ELR (cell line): ENCODE measurements at places on chromosomes 12 and 14.

DNA sequence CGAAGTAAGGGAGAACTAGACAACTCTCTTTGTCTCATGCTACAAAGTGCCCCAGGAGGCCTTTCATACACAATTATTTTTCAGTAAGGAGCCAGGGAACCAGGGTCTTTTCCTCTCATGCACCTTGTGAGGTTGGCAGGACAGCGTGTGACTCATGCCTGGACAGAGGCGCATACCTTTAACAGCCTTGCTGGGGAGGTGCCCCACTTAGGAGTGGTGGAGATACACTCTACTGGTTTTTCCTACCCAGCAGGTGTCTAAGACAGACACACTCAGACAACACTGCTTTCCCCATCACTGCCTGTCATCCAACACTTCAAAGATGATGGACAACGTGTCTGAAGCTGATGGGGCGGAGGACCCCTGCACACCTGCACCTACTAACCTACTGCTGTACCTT, 49.1 kb downstream of the B4GALNT3 start:
- no peak for DNase-seq

DNA sequence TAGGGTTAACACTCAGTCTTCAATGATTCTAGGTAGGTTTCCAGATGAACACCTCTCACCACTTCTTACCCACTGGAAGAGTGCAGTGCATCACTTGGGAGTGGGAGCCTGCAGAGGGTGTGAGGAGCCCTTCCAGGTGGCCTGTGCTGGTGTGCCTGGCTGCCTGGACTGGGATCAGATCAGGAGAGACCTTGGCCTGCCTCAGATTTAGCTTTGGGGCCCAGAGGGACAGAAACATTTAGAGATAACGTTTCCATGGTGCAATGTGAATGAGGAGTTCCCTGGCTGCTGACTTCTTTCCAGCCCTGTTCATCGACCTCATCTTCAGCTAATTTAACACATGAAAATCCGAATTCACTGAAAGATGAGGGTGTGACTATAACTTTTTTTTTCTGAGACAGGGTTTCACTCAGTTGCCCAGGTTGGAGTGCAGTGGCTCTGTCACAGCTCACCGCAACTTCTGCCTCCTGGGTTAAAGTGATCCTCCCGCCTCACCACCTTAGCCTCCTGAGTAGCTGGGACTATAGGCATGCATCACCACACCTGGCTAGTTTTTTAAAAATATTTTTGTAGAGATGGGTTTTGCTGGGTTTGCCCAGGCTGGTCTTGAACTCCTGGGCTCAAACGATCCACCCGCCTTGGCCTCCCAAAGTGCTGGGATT, 53.6 kb downstream of the SUSD6 start:
- DNase-seq: no peak

- DNase-seq: peak; percentile 41
Observed at GRCh38 chr12:102948941-102949352, 8.5 kb upstream of the ASCL1 start.

GRCh38 chr12:111624540-111624939, 25.4 kb upstream of the ATXN2 start:
- DNase-seq: no peak

DNA sequence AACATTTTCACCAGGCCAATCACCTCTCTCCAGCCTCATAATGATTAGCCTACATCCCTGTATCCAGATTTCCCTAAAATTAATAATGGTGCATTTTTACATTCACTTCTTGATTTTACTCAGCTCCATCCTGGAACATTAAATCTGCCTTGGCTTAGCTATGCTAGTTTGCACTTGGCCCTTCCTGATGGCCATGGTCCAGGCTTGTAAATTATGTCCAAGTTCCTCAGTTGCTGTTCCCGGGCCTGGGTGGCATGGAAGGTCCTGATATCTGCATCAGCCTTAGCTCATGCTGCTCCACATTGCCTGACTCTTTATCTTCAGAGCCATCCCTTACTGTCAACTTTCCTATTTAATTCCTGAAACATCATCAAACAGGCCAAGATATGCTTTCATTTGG, 11.1 kb upstream of the METTL17 start:
- no peak for DNase-seq

DNA sequence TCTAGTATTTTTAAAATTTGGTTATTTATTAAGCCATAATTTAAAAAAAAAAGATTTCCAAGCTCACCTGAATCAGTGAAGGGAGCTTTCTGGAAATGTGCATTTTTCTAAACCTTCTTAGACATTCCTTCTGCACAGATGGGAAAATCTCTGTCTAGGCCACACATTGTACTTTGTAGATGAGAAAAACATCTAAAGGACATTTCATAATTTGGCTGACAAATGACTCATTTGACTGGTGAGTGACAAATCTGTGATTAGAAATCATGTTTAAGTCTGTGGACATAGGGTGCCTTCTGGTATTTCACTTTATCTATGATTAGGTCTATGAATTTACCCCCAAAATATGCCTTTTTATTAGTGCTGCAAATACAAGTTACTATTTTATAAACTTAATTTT, 1044.9 kb upstream of the FLRT2 start:
- DNase-seq: no peak

DNA sequence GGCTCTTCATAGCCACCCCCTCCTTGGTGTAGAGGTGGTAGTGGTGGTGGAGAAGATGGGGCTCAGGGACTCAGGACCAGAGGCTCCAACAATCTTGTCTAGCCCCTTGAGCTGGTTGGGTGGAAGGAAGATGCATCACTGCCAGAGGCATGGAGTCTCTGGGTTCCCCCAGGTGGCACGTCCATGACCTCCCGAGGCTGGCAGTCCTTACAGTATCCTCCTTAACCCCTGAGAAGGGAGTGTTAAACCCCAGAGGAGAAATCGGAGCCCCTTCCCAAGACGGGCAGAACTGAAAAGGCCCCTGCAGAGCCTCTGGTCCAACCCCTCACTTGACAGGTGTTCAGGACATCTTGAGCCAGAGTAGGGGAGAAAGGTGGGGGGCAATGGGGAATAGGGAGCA, 9.1 kb downstream of the KRT83 start:
- DNase-seq: no peak

- DNase-seq: no peak
Observed at GRCh38 chr14:59086241-59086882, 102.1 kb upstream of the DAAM1 start.

- peak; percentile 14 for DNase-seq
Observed at GRCh38 chr12:58066296-58066695, 124.9 kb downstream of the ATP23 start.

GRCh38 chr12:66024949-66025348, 105.6 kb downstream of the LLPH start:
- DNase-seq: no peak

DNA sequence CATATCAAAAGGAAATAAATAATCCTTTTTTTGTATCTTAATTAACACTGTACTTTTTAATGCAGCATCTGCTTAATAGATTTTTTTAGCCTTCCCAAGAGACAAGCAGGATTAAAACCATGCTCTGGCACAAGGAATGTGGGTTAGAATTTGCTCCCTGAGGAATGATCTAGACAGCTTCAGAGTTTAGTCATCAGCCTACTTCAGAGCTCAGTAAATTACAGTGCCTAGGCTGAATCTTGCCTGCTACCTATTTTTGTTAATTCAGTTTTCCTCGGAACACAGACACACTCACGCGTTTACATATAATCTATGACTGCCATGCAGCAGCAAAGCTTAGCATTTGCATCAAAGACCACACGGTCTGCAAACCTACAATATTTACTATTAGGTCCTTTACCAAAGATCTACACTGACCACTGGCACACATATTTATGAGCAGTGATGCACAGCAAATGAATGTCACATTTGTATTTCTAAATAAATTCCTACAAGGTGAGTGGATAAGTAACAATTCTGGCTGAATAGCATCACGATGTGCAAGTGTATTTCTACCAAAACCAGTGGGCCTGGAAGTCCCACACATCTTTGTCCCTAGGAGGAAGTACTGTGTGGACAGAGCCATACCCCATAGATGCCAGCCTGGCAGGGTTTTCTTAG, 309.8 kb upstream of the TMEM132C start:
- peak; percentile 48 for DNase-seq

DNA sequence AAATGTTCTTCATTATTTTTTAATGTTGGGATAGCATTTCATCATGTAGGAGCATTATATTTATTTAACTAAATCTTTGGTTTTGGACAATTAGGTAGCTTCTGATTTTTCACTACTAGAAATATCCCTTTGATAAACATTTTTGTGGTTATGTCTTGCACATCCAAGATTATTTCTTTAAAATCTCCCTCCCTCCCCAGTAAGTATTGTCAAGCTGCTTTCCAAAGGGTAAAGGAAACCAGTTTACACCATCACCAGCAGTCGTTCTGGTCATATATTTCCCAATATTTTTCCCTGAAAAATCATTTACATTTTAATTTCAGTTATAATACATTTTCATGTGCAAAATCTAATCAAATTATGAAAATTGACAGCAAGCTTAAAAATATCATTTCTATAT, 11.1 kb downstream of the CD69 start:
- no peak for DNase-seq

GRCh38 chr12:51534216-51535074, 56.6 kb upstream of the SCN8A start:
- no peak for DNase-seq

DNA sequence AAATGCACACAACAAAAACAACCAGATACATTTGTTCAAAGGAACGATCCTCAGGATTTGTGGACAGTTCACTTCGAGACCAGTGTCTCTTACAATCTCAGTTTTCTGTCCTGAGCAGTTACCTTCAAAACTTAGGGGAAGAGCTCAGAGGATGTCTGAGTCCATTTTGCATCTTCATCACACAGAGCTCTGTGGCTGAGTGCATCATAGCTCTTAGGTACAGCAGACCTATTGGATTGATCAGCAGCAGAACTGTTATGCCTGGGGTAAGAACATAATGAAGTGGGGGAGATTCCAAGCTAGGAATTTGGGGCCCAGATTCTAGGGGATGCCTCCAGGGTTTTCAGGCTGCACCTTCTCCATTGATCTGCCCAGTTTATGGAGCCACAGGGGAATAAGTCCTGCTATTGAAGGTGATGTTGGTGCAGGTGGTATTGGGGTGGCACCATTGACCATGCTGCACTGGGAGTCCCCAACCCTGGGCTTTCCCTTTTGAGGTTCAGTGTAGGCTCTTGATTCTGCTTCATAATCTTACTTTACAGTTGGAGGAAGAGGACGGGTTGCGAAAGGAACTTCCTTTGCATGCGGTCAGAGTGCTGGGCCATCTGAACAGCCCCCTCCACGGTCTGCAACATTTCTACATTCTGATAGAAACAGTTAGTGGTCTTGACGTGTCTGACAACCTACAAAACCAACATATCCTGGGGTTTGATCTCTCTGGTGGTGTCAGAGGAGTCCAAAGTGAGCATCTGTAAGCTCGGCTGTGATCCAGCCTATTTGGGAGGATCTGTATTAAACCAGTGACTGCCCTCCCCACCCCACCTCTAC, 112.8 kb downstream of the CHST11 start:
- DNase-seq: no peak

DNA sequence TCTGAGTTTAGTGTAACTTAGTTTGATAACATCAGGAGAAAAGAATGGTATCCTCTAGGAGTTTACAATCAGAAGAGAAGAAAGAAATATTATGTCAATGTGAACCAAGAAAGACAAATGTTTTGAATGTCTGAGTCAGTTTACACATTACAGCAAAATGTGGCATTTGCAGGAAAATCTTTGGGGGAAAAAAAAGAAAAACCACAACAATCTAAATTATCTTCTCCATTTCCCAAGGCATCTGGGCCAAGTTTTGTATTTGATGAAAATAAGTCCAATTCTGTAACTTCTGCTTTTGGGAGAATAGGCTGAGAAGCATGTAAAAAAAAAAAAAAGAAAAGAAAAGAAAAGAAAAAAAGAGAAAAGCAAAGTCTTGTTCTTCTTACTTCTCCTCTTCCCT, 58.8 kb upstream of the FLRT2 start:
- DNase-seq: peak; percentile 6

- no peak for DNase-seq
Observed at GRCh38 chr14:103392106-103392505, 6.9 kb downstream of the MARK3 start.

DNA sequence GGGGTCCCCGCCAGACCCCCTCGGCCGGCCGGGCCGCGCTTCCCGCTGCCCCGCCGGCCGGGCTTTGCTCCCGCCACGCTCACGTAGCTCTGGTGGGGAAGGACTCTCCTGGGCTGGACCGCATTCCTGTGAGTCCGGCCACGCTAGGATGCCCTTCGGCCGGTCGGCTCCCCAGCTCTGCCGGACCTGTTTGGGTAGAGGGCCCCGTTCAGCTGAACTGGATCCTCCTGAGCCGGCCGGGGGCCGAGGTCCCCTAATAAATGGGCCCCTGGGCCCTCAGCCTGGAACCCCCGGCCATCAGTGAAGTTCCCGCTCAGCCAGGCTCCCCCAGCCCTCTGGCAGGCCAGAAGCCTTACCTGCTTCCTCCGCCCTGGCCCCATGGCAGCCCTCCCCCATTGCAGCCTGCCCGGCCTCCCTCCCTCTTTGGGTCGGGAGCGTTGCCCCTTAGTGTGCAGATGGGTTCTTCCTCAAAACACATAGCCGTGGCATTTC, 593 bp downstream of the UNC119B start:
- peak; percentile 40 for DNase-seq

DNA sequence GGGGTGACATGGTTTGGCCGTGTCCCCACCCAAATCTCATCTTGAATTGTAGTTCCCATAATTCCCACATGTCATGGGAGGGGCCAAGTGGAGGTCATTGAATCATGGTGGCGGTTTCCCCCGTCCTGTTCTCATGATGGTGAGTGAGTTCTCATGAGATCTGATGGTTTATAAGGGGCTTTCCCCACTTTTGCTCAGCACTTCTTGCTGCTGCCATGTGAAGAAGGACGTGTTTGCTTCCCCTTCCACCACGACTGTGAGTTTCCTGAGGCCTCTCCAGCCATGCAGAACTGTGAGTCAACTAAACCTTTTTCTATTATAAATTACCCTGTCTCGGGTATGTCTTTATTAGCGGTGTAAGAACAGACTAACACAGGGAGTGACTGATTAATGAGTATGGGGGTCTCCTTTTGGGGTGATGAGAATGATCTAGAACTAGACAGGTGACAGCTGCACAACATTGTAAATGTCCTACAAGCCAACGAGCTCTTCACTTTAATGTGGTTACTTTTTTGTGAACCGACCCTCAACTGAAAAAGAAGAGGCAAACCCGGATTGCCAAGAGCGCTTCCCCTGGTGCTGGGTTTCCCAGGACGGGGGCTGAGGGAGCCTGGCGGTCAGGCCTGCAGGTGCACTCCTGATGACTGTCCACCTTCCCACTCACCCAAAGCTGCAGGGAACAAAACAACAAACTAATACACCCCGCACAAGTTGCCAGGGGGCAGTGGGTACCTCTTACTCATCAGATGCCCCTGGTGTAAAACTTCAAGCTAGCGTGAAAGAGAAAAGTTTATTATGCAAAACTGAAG, 90.1 kb downstream of the NCOR2 start:
- no peak for DNase-seq

DNA sequence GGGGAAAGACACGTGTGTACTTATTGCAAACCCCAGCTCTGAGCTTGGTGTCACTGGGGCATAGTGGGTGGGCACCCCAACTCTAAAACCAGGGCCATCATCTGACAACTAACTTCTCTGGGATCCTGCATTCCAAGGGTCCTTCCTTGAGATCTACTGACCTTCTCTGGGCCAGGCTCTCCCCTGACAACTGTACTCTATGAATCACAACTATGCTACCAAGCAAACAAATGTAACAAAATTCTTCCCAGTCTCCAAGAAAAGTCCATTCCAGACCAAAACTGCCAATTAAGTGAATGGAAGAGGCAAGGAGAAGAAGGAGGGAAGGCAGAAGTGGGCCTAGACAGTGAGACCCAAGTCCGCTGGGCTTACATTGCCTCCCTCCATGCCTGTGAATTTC, 38.2 kb downstream of the VWF start:
- no peak for DNase-seq

GRCh38 chr14:86539361-86540070, 1009.6 kb downstream of the FLRT2 start:
- no peak for DNase-seq

- DNase-seq: no peak
Observed at GRCh38 chr12:13039328-13039956, 4.7 kb upstream of the FAM234B start.
